ENCODE measurements at places on chromosomes 4 and X.

DNA sequence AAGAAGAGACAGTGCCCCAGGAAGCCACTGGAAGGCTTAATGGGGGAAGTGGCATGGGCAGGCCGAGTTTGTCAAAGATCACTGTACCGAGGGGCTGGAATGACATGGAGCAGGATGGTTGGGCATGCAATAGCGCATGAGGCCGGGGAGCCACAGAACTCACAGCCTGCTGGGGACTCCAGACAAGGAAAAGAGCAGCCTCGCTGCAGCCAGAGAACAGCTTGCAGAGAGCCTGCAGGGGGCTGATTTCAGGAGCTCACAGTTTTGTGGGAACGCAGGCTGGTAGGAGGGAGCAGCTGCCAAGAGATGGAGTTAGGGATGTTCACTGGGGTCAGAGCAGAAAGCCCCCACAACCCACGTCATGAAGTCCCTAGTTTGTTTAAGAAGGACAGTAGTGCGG, 45.4 kb downstream of the STOX2 start:
- no peak for DNase-seq

- DNase-seq, result no peak
These were observed 226.7 kb downstream of the PALLD start for GRCh38 chr4:168723569-168723968.

GRCh38 chr4:1747603-1747967, 26.3 kb downstream of the TACC3 start:
- DNase-seq, result no peak

DNA sequence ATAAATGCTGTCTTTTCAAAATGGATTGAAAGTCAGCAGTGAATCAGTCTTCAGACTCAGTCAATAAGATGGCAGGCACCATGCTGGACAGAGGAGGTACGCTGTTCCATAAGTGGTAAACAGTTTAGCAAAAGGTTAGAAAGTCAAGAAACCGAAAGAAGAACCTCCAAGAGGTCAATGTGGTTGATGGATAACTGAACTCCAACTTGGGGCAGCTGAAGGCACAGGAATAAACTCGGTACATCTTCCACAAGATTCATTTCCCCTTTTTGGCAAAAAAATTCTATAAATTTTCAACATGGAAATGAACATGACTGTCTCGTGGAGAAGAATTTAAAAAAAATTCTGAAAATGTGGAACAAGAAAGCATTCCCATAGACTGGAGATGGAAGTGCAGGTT, 18.4 kb upstream of the SEL1L3 start:
- no peak for DNase-seq

DNA sequence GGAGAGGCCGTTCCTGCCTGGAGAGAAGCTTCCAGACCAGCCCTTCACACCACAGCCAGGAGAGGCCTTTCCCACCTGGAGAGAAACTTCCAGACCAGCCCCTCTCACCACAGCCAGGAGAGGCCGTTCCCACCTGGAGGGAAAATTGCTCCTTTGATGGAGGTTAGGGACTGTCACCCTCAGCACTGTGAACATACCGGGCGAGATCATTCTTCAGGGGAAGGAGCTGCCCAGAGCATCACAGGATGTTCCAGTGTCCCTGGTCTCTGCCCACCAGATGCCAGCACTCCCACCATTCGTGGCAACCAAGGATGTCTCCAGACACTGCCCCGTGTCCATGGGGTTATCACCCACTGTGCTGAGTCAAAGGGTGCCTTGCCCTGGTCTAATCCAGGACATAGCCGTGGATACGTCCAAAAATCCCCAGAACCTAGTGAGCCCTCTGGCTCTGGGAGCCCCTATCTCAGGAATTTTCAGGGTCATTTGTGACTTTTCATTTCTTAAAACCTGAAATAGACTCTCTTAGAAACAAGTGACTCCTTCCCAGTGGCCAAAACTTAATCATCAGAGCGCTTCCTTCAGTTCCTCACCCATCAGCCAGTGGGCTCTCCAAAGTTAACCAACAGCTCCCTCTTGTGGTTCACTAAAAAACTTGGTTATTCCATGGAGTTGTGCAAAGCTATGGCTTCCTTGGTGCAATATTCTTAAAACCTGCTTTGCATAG, 80.2 kb downstream of the CRMP1 start:
- peak; percentile 79 for DNase-seq

- DNase-seq, result no peak
These were observed 55.0 kb downstream of the ATP11C start for GRCh38 chrX:139877710-139878414.

GRCh38 chr4:121696170-121696580, 605 bp downstream of the ANXA5 start:
- DNase-seq, result peak; percentile 80

DNA sequence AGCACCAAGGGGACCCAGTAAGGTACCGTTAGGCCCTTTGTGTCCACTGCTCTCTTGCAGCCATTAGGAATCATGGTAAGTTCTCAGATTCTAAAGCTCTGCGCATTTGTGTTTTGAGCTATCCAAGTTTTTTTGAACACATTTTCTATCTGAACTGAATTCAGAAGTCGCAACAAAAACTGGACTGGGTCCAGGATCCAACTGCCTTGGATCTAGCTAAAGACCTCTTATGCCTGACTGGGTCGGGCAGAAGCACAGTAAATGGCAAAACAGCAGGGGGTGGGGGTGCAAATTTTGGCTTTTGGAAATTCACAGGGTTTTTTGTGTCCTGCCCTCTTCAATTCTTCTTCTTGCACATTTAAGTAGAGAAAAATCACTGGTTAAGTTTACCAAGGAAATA, 30.0 kb downstream of the RCHY1 start:
- DNase-seq, result no peak

- DNase-seq, result peak; percentile 99
These were observed 467 bp upstream of the PGRMC2 start for GRCh38 chr4:128287871-128288688.

All from NCI-H1417 (cell line).